ENCODE measurements at places on chromosomes 5 and 9. TPM values are rescaled to one million over a fixed set of nuclear protein-coding genes. Genes with fewer than 3 reads are reported as not detected.

Gene WWC1
- total RNA-seq, result not detected

Gene MLANA
- not detected for total RNA-seq

Gene THOC3
- total RNA-seq, result 67.3 TPM

GRCh38 chr9:76657265-76657664 is 107.0 kb upstream of the PCA3 start:
- DNase-seq, result no peak

DNA sequence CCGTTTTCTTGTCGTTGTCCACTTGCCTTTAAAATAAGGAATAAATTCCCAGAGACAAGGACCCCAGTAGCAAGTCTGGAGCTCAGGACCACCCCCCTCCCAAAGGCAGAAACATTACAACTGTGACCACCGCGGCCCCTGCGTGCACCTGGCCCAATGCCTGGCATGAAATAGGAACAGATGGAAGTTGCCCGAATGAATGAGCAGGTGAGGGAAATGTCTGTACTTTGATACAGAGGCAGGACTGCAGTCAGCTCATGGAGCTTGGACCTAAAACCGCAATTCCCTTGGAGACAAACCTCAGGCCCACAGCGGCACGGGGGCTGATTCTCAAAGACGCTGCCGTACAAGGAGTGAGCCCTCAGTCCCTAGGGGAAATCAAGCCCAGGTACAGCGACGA is 55.3 kb upstream of the SARDH start:
- no peak for DNase-seq

DNA sequence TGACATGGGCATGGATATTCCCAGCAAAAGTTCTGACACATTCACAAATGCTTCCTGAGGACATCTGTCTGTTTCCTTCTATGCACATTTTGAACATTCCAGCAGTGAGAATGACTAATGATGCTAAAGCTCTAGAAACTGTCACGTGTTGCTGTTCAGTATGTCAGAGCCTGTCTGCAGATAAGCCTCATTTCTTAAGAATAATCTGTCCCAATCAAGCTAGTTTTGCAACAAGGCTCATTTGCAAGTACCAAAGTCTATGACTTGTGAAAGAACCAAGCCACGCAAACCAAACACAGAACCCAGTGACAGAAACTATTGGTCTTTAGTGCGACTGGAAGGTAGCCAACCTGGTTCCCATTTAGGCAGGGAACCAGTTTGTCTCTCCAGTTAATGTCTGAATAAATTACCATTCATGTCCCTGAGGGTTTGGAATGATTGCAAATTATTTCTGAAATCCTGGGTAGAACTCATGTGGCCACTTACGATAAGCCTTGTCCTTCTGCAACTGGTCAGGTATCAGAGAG is 178.5 kb downstream of the C9orf152 start:
- DNase-seq, result no peak

DNA sequence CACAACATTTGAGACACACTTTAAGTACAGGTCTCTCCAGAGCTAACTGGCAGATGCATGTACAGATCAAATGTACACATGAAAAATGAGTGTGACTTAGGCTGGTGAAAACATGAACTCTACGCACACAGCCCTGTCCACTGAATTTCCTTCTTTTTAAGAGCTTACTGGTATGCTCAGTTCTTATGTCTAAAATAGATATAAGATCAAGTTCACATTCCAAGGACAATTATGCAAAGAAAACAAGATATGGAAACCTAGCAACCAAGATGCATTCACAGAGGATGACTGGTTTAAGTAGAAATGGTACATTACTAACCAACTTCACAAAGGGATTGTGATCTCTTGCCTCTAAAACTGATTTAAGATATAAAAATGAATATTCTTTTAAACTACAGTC is 56.7 kb downstream of the TLE1 start:
- no peak for DNase-seq

DNA sequence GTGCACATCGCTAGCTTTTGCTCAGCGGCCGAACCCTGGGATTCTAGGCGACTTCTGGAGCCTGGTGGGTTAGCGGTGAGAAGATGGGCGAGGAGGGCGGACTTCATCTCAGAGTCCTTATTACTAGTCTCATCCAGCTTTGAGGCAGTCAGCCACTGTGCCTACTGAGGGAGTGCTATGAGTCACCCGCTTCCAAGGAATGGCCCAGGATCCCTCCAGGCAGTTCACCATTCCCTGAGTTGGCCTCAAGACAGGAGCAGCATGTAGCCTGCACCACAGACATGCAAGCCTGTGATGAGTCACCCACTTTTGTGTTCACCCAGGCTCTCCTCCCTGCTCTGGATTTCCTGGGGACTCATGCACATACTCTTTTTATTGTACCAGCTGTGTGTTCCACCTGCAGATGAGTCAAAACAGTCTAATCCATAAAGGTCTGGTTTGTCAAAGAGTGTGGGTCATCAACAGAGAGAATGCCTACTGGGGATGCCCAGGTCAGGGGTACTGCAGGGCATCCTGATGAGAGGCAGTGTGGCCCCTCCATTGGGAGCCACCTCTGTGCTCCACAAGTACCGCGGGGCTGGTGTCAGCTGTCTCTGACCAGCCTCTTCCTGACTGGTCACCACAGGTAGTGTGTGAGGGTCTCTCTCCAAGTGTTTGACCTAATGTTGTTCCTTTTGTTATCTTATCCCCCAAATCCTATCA is 20.2 kb downstream of the SLC22A5 start:
- no peak for DNase-seq

GRCh38 chr5:136067422-136067821 is 38.6 kb downstream of the TGFBI start:
- DNase-seq, result no peak

- no peak for DNase-seq
These were observed 7.0 kb downstream of the SCAMP1 start for GRCh38 chr5:78367318-78367991.
